ENCODE measurements at places on chromosomes 1 and 21.

- no peak for DNase-seq
These were observed 4.7 kb upstream of the ABCB10 start for GRCh38 chr1:229563241-229563640.

DNA sequence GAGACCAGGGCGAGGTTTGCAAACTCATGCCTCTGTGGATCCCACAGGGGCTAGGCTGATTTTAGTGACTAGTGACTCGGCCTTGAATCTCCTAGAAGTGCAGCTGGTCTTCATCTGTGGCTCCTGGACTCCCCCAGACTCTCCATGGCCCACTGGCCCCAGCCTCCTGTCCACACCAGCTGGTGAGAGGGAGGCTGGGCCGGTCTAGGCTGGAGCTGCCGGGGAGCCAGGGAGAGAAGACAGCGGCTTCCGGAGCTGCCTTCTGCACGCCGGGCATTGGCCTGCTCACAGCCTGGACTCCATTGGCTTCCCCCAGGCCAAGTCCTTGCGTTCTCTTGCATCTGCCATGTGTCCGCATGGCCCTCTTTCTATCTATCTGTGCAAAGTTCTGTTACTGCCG lies 52.1 kb upstream of the COL6A1 start:
- no peak for DNase-seq

GRCh38 chr1:43947061-43947873 lies 517 bp downstream of the IPO13 start:
- no peak for DNase-seq

DNA sequence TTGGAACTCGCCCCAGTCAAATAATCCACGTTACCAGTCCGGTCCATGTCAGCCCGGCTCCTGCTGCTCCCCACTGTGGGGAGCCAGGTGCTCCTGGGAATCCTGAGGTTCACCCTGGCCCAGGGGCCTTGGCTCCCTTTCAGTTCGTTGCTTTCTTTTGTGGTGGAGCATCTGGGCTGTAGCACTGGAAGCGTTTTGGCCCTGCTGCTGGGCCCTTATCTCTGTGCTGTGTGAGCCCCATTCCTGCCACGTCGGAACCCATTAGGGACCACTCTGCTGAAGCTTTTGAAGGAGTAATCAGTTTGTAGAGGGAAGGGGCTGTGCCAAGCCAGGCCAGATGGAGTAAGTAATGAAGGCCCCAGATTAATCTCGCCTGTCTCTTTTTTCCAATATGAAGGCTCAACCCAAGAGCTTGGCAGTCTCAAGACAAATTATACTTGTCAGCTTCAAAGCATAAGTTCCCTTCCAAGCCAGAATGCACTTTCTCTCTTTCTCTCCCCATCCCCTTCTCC lies 82.3 kb downstream of the PGM1 start:
- no peak for DNase-seq

GRCh38 chr1:245979589-245979988 lies 527.5 kb downstream of the SMYD3 start:
- no peak for DNase-seq

DNA sequence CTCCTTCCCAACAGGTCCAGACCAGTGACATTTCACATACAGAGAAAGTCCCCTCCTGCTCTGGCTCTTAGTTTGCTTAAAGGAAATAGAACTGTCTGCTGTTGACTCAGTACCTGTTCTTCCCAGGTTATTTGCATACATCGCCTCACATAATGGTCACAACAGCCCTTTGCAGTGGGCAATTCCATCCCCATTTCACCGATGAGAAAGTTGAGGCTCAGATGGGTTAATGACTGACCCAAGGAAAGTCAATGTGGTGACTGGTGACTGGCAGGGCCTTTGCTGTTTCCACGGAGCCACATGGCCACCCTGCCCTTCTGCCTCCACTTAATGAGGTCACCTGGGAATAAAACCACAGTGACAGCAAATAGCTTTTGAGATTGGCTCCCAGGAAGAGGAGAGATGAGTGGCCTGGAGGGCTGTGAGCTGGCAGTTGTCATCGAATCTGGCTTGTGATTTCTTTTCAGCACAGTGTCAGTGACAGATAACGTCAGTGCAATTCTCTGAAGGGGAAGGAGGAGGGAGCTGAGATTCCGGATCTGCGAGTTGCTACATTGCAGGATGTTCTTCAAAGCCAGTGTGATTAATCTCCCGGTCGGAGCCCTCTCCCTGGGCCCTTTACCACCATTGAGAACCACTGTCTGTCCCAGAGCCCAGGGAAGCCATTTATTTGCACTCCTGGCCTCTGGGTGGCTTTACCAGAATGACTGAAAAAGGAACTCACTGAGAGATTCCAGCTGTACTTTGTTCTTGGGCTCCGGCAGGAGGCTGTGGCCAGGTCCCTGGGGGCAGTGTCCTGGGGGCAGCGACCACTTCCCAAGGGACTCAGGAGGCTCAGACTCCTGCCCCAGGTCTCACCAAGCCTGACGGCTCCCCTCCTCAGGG lies 117.2 kb downstream of the CNIH3 start:
- peak; percentile 12 for DNase-seq

- DNase-seq, result peak; percentile 67
These were observed 3.7 kb downstream of the CCDC24 start for GRCh38 chr1:43994794-43995790.

- DNase-seq, result peak; percentile 45
These were observed 87.7 kb upstream of the LYPLAL1 start for GRCh38 chr1:219085988-219086387.

DNA sequence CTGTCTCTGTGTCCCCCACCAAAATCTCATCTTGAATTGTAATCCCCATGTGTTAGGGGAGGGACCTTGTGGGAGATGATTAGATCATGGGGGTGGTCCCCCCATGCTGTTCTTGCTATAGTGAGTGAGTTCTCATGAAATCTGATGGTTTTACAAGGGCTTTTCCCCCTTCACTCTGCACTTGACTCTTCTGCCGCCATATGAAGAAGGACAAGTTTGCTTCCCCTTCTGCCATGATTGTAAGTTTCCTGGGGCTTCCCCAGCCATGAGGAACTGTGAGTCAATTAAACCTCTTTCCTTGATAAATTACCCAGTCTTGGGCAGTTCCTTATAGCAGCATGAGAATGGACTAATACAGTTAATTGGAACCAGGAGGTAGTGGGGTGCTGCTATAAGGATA lies 137.1 kb upstream of the RAB4A start:
- DNase-seq, result no peak

GRCh38 chr1:36628804-36629203 lies 146.1 kb upstream of the CSF3R start:
- DNase-seq, result no peak

GRCh38 chr1:165914136-165914798 lies 86.9 kb downstream of the UCK2 start:
- peak; percentile 68 for DNase-seq

DNA sequence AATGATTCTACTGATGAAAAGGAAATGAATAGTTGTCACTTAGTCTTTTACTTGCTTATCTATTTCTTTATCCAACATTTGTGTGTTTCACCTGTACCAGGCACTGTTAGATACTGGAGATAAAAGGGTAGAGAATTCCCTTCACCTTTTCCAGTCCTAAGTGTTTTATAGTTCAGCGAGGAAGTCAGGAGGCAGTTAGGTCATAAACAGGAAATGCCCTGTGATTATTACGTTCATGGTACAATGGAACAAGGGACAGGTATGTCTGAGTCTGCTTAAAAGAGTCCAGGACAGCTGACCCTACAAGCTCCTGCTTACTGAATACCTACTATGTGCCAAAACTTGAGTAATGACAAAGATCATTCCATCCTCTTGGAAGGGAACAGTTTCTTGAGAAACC lies 77.8 kb downstream of the TNR start:
- no peak for DNase-seq

- peak; percentile 54 for DNase-seq
These were observed 9.0 kb downstream of the NSL1 start for GRCh38 chr1:212782422-212783154.

- peak; percentile 18 for DNase-seq
These were observed 36.5 kb upstream of the TRAPPC10 start for GRCh38 chr21:43975469-43976098.

DNA sequence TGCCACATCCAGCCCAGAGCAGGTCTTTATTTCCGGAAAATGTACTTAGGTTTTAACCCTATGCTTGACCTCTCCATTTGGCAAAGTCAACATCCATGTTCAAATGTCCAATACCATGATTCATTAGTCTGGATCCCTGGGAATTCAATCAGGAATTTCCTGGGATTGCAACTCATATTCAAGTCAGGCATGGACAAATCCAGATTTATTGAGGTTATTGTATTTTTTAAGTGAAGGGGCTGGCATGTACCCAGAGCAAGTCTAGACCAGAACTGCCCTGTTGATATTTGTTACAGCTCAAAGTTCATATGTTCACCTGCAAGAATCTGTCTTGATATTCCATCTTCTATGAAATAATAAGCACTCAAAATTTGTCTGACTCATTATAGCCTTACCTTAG lies 521.1 kb downstream of the ADGRL2 start:
- peak; percentile 37 for DNase-seq

GRCh38 chr1:80448081-80448480 lies 1352.7 kb upstream of the ADGRL2 start:
- DNase-seq, result no peak

GRCh38 chr1:203371288-203371687 lies 20.4 kb upstream of the FMOD start:
- DNase-seq, result no peak

DNA sequence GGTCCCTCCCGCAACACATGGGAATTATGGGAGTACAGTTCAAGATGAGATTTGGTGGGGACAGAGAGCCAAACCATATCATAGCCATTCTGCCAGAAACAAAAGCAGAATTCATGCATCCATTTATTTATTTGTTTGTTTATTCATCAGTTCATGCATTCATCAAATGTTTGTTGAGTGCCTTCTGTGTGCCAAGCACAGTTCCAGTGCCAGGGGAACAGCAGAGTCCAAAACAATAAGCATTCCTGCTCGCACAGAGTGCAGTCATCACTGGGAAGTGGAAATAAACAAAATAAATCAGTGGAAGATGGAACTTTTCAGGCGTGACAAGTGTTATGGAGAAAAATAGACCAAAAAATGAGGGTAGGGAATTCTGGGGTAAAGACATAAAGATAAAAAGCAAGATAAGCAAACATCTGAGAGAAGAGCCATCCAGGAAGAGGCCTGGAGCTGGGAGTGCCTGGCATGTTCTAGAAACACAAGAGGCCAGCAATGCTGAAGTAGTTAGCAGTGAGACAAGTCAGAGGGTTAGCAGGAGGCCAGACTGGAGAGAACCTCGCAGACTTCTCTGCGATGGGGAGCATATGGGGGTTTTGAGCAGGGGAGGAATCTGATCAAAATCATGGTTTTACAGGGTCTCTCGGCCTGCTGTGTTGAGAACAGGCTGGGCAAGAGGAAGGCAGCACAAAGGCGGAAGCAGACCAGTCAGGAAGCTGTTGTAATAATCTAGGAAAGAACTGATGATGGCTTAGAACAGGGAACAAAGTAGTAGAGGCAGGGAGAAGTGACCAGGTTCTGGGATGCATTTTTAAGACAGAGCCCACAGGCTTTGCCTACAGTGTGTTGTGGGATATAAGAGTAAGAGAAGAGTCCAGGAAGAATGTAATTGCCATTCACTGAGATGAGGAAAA lies 113.2 kb downstream of the GLUL start:
- DNase-seq, result no peak

- DNase-seq, result no peak
These were observed 170.6 kb downstream of the NPHP4 start for GRCh38 chr1:5821540-5822176.

DNA sequence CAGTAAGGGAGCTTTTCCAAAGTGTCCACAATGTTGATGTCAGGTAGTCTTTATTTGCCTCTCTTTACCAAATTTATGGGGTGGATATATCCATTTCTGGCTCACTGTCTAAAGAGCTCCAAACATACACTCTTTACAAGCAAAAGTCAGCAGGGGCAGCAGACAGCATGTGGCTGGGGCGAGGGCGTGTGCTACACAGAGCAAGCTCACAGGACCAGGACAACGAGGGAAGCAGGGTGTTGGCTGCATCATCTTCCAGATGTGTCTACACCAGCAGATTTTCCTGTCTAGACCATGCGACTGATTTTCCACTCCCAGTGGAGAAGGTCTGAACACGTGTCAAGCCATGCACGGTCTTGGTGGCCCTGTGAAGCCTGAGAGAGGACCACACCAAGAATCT lies 123.8 kb downstream of the TRABD2B start:
- DNase-seq, result no peak

- no peak for DNase-seq
These were observed 37.2 kb upstream of the SH3D21 start for GRCh38 chr1:36268981-36269380.

GRCh38 chr1:59819566-59820438 lies 5.1 kb downstream of the HOOK1 start:
- DNase-seq, result no peak

GRCh38 chr1:208231881-208232661 lies 12.1 kb downstream of the PLXNA2 start:
- peak; percentile 73 for DNase-seq

GRCh38 chr1:94101613-94102525 lies 19.1 kb downstream of the ABCA4 start:
- no peak for DNase-seq

- no peak for DNase-seq
These were observed 340.0 kb downstream of the PTBP2 start for GRCh38 chr1:97061604-97062003.

DNA sequence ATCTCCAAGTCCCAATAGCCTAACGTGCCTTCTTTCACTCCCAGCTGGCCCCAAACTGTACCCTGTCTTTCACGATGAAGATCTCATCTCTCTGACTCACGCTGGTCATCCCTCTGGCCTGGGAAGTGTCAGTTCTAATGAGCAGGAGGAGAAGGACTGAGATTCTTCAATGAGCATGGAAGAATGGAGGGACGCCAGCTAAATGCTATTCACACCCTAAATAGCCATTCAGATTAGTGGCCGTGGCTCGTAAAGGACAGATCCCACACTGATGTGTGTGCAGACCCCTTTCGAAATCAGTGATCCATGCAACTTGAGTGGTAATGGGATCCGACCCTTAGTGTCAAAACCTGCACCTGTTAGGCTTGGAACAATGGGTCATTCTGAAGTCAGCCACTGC lies 75.9 kb upstream of the SMYD2 start:
- no peak for DNase-seq

GRCh38 chr1:111649648-111650047 lies 30.1 kb downstream of the RAP1A start:
- no peak for DNase-seq

- peak; percentile 94 for DNase-seq
These were observed 4.3 kb upstream of the MFAP2 start for GRCh38 chr1:16984717-16985116.

DNA sequence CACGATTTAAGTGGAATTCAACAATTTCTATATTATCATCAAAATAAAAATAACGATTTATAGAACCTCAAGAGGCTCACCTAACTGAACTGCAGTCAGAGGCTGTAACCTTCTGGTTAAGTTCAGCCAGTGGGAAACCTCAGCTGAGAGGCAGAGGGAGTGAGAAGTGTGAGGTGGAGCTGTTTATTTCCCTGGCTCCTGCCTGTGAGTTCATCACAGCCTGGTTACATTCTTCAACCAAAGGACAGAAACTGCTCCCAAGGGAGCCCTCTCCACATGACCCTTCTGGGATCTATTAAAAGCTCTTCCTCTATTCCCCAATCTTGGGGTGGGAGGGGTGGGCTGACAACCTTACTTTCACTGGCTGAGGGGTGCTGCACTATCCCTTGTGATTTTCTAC lies 22.2 kb downstream of the DYNLT5 start:
- DNase-seq, result no peak

- DNase-seq, result no peak
These were observed 59.7 kb upstream of the LYPLAL1 start for GRCh38 chr1:219114014-219114413.

Data from HT1080 (cell line).